ENCODE measurements at places on chromosomes 11 and 22. TPM values are rescaled to one million over a fixed set of nuclear protein-coding genes. Genes with fewer than 3 reads are reported as not detected.
A peak's percentile ranks its signal among the peaks of the same experiment; 100 is the strongest.

DNA sequence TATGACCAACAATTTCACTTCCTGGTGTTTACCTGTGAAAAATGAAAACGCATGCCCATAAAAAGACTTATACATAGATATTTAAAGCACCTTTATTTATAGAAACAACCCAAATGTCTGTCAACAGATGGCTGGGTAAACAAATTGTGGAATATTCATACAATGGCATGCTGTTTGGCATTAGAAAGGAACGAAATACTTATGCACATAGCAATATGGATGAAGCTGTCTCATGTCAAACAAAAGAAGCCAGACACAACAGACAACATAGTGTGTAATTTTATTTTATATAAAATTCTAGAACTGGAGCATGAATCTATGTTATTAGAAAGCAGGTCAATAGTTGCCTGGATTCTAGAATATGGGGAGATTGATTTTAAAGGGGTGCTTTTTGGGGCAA is 38.0 kb downstream of the GRK3 start:
- no peak for DNase-seq

DNA sequence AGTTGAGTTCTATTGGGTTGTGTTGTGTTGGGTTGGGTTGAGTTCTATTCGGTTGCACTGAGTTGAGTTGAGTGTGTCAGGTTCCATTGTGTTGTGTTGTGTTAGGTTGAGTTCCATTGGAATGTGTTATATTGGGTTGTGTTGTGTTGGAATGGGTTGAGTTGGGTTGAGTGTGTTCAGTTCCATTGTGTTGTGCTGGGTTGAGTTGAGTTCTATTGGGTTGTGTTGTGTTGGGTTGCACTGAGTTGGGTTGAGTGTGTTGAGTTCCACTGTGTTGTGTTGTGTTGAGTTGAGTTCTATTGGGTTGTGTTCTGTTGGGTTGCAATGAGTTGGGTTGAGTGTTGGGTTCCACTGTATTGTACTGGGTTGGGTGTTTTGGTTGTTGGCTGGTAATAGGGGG is 35.5 kb downstream of the ALX4 start:
- DNase-seq, result no peak

- no peak for DNase-seq
Observed at GRCh38 chr11:69012092-69013008, 696 bp downstream of the MRGPRF start.

DNA sequence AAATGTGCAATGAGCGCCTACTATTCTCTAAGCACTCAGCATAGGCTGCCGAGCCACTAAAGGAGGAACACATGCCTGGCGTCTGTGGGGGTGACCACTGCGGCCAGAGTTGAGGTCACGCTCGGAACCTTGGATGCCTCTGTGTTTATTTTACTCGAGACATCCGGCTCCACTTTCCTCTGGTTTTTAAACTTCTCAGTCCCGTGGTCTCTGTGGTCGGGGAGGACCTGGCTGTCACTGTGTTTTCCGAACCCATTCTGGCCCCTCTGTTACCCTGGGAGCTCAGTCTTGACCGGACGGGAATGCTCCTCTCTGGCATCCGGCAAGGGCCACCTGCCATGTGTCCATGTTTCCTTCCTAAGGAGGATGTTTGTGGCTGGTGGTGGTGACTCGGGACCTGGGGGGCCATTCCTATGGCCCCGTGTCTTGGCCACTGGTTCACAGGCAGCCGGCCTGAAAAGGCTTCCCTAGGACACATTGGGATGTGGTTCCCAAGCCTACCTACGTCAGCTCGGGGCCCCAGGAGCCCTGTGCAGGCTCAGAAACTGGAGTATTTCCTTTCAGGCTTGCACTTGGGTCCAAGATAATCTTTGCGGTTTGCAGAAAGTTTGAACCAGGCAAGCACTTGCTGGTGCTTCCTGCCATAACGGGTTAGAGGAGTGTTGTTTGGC is 46.7 kb upstream of the PARVG start:
- DNase-seq, result no peak

- no peak for DNase-seq
Observed at GRCh38 chr22:37195921-37196320, 7.9 kb upstream of the C1QTNF6 start.

MS4A6E gene
- not detected for total RNA-seq

SCO2 gene
- not detected for total RNA-seq

DNA sequence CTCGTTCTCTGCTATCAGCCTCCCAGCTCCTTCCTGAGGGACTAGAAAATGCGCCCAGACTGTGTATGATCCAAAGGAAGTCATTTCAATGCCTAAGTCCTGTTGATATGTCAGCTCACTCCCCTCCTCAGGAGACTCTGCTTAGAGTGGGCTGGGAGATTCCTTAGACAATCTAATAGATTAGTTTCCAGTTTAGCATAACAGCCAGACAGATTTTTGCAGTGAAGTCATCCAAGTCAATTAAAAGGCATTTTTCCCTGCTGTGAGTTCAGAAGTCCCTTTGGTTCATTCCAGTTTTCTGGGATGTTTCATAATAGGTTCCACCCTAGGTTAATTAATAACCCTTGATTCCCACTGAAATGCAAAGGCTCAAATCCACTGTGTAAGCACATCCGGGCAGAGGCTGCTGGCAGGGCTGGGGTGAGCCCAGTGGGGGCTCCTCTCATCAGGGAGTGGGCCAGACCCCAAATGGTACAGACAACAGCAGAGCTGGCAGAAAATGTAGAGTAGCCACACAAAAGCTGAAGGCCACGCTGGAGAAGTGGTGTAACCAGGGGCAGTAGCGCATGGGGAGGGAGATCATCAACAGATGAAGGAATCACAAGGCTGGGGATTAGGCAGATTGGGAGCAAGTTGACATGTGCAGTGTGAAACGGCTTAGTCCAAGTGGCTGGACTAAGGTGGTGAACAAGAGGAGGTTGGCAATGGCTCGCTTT is 90.6 kb downstream of the SYN3 start:
- no peak for DNase-seq

DNA sequence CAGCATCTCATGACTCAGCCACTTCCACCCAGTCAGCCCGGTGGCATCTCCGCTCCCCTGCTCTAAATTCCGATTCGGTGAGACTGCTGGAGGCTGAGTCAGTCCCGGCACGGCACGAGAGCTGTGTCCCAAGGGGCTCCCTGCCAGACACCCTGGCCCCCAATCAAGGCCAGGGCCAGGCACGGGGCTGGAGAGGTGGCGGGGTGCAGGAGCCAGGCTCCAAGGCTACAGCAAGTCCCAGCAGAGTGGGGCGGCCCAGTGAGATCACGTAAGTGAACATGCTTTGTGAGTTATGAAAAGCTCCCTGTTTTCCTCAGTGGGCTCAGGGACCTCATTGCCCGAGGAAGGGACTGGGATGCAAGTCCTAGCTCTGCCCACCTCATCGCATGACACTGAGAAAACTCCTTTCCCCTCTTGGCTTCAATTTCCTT is 3.0 kb downstream of the C11orf68 start:
- DNase-seq, result peak; percentile 39

- peak; percentile 52 for DNase-seq
Observed at GRCh38 chr11:84261707-84262106, 975.5 kb upstream of the CCDC90B start.

DNA sequence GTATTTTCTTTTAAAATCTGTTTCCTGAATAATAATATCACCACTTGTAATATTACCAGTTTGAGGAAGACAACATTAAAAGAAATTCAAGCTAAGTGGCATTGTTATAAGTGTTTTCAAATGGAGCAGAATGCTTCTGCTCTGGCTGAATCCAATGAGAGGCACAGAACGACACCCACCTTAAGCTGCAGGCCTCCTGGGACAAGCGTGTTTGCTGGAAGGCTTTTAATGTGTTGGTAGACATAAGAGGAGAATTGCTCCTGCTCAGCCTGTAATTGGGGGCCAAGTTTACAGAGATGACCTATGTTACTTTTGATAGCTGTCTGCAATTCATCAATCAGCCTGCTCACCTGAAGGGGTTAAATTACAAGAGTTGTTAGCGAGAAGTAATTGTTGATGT is 242.2 kb downstream of the DCDC1 start:
- no peak for DNase-seq

DNA sequence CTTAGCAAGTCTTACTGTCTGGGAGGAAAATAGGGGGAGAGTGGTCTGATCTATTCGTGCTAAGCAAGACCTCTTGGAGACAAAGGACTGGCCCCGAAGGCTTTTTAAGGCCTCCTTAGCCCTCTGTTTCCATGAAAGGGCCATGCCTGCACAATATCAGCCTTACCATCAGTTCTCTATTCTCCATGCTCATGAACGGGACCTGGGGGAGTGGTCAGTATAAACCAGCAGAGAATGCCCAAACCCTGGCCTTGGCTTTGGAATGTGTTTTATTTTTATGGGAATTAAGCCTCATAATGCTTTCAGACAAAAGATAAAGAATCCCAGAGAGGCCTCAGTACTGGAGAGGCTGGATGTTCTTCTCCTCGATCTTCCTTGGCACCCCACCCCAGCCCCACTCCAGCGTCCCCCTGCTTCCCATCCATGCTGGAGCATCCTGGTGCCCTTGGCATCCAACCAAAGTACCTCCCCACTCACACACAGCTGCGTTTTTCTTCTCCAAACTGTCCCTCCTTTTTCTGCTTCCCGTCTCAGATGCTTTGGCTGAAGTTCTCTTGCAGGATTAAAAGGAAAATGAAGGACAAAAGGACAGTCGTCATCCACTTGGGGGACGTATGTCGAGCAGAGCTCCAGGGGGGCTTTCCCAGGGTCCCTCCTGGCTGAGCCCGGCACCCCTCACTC is 18.6 kb downstream of the FXYD6 start:
- no peak for DNase-seq

NEU3 gene
- 19.6 TPM for total RNA-seq

DNA sequence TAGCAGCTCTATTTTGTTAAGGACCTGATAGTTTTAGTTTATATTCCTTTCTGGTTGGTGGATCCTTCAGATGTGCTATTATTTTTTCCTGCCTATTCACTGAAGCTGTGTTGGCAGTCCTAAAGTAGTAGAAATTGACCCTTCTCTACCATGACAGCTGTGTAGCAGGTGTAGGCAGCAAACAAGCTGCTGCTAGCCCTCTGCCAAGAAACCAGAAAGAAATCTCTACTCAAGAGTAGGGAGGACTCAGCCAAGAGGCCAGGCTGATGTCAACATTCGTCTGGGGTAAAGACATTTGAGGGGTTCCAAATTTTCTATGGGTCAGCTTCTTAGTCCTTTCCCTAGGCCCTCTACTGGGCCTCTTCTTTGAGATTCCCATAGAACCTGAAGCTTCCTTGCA is 51.2 kb downstream of the CSTF3 start:
- no peak for DNase-seq

DNA sequence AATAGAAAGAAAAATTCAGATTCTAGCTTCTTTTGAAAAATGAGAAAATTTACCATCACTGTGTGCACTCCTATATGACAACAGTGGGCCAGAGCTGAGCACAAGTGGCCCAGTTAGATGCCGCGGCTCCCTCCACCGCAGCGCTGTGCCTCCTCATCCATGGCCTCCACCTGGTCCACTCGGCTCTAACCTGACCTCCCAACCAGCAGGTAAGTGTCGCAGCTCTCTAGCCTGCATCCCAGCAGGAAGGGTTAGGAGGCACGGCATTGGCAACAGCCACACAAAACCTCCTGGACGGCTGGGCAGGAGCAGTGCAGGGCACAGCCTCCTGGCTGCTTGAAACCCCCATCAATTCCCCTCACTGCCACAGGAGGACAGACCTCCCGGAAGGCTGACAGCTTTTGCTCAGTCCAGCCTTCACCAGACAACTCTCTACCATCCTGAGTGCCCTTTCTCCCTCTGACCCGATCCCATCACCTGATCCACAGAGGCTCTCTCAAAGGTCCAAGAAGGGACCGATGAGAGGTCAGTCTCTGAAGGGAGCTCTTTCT is 76.1 kb downstream of the RPL27A start:
- DNase-seq, result no peak

DNA sequence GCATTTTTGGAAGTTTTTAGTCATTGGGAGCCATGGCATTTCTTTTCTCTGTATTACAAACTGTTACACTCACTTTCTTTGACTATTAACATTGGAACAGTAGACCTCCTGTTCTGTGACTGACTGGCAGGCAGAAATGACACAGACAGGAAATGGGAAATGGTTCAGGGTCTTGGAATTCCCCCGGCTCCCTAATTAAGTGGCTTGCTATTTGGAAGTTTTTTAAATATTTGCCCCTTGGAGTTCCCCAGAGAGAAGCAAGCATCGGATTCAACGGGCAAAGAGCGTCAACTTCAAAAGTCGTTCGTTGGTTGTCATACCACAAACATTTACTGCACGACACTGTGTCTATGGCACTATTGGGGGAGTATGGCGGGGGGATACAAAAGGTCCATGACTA is 1.1 kb upstream of the BIRC2 start:
- DNase-seq, result no peak

DNA sequence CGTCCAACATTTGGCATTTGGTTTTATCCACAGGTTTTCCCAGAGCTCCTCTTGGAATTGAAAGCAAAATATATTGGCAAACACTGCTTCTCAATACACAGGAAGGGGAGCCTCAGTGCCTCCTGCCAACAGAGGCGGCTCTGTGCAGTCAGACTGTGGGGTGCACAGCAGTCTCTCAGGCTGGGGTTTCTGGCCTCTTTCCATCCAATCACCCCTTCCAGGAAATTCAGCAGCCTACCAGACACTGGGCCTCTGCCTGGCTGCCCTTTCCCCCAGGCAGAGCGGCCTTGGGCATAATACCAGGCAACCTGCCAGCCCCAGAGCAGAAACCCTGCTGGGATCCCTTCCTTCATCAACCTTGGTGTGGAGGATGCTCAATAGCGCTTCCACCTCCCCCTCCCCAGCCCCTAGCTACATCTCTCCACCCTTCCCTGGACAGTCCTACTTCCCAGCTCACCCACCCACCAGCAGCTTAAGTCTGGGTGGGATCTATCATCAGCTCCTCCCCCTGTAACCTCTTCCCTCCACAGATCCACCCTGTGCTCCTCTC is 17.8 kb upstream of the RAPSN start:
- peak; percentile 68 for DNase-seq

GRCh38 chr11:99352642-99353041 is 331.9 kb downstream of the CNTN5 start:
- DNase-seq, result no peak

SULT4A1 gene
- 138 TPM for total RNA-seq

DNA sequence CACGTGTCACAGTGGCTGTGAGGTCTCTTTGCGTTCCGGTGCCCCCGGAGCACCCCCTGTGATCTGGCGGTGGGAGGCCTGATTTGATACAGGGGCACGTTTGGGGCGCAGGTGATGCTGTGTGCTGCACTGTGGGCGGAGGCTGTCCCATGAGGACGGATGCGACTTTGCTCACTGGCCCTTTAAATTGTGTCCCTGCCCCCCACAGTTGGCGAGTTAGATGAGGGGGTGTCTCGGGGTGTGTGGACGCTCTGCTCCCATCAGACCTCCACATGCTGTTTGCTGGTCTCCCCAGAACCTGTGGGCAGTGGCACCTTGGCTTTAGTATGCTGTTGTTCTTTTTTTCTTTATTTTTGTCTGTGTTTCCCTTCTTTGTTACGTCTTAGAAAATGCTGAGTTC is 5.2 kb downstream of the ZBED4 start:
- no peak for DNase-seq

GRCh38 chr11:75400146-75400865 is 988 bp downstream of the RPS3 start:
- no peak for DNase-seq

NXPE2 gene
- total RNA-seq, result 0.33 TPM

PLEKHA7 gene
- 11.7 TPM for total RNA-seq

GRCh38 chr11:11577932-11578911 is 43.6 kb downstream of the GALNT18 start:
- no peak for DNase-seq

- DNase-seq, result no peak
Observed at GRCh38 chr11:121793916-121794315, 322.1 kb downstream of the BLID start.
